Brain microvascular endothelial cell (primary cell): ENCODE measurements at places on chromosomes 5 and 9.

DNA sequence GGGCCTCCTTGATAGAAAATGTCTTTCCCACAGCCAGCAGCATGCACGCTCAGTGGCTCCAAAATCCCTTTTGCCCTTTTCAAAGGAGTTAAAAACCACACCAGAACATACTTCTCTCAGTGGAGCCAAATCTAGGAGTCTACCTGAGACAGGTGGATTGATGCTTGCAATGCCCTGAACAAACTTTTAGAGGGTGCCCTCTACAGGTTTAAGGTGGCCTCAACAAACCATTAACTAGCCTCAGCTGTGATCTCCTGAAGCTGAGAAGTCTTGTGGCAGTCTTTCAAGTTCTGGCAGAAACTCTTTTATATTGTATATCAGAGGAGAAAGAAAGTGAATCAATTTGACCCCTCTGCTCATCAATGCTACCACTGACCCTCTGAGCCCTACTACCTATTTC lies 125.4 kb downstream of the MED27 start:
- no peak for DNase-seq

DNA sequence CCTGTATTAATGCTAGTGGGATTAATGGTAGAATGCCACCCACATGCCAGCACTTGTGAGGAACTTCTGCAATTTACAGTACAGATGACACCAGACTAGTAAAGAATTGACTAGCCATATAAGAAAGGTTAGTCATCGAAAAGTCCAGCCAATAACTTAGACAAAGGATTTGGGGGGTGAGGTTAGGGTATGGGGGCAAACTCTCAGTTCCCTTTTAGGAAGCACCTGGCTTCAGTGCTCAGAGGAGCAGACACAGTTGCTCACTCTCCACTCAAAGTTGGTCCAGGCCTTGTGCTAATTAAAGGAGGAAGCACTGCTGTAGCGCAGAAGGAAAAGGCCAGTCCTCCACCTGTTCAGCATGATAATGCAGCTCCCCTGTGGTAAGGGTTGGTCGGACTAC lies 25.2 kb downstream of the TGFBR1 start:
- DNase-seq = no peak

- no peak for DNase-seq
Measured at GRCh38 chr5:58224221-58224620, 235.7 kb downstream of the PLK2 start.

DNA sequence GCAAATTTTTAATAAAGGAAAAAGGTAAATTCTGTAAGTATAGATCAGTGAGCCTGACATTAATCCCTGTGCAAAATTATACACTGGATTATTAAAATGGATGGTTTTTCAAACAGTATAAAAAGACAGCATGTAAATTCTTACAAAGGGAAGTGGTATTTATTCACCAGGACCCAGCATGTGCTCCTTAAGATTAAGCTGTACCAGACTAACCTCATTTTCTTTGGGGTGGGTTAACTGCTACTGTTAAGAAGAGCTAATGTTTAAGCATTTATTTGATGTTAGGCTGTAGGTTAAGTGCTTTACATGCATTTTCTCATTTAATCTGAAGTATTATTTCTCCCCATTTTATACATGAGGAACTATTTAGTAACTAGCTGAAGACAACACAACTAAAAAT lies 60.3 kb upstream of the RFX3 start:
- no peak for DNase-seq

- DNase-seq = no peak
Measured at GRCh38 chr5:170619869-170620268, 116.0 kb downstream of the KCNIP1 start.
